NCI-H524 (cell line): ENCODE measurements at places on chromosomes 2 and 18.
A peak's percentile ranks its signal among the peaks of the same experiment; 100 is the strongest.

DNA sequence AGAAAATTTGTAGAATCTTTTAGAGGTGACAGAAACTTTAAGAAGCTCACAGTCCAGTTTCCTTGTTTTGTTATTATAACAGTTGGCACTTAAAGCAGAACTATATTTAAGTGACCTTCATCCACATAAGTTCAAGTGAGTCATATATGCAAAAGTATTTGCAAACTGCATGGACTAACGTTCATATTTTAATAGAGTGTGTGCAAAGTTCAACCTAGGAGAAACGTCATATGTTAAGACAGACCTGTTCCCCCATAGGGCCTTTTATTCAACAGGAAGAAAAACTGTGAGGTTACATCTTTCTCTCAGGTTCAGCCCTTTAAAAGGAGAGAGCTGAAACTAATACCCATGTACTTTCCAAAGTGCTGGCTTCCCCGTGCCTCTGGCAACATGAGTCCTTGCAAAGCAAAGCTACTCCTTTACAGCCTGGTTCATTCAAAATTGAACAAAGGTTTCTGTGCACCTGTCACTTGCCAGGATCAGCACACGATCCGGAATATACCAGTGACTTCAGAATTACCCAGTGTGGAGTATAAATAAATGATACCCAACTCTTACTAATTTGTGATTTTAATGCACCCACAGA, 280.0 kb upstream of the RAB12 start:
- no peak for DNase-seq

GRCh38 chr2:227252831-227253230, 72.2 kb upstream of the MFF start:
- DNase-seq, result peak; percentile 14

- no peak for DNase-seq
Observed at GRCh38 chr2:220994846-220995245, 577.3 kb downstream of the EPHA4 start.

GRCh38 chr18:35455926-35456763, 41.6 kb downstream of the INO80C start:
- no peak for DNase-seq

GRCh38 chr2:112121682-112122254, 16.4 kb upstream of the FBLN7 start:
- no peak for DNase-seq

DNA sequence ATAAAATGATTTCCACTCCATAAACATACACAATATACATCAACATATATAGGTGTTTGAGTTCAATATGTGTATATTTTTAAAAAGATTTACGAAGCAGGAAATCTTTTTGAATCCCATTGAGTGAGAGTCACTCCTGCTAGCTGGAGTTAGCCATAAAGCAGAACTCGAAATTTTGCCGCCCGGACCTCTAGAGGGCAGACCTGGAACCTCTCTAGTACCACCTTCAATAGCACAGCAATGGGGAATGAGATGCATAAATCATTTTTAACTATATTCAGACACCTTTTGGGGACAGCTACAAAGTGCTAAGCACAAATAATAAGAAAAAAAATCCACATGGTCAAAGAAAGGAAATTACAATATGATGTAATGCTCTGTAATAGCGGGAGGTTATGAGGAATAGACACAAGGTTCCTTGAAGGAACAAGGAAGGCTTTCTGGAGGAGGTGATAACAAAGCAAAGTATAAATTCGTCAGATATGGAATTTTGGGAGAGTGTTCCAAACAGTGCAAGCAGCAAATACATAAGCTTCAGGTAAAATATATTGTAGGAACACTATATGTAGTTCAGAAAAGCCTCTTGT, 533.4 kb downstream of the ERBB4 start:
- DNase-seq, result no peak
